ENCODE measurements at places on chromosomes 6 and 20.

- no peak for DNase-seq
These were observed 130.4 kb downstream of the PLG start for GRCh38 chr6:160832422-160832821.

- no peak for DNase-seq
These were observed 5.6 kb upstream of the UQCC2 start for GRCh38 chr6:33716890-33717632.

DNA sequence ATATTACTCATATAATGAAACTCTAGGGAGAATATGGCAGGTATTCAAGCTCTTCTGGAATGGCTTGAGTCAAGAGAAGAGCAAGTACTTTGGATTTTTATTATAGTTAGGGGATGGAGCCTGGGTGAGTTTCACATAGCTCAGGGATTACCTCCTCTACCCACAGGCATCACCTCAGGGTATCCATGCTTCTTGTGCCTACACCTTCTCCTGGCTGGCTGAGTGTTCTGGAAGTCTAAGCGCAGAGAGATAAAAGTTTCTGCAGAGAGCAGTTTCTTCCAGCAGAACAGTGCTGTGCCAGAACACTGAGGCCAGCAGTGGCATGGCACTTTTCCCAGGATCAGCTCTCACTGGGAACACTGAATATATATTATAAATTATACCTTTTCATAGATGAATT, 199.7 kb upstream of the KCNQ5 start:
- peak; percentile 74 for DNase-seq

DNA sequence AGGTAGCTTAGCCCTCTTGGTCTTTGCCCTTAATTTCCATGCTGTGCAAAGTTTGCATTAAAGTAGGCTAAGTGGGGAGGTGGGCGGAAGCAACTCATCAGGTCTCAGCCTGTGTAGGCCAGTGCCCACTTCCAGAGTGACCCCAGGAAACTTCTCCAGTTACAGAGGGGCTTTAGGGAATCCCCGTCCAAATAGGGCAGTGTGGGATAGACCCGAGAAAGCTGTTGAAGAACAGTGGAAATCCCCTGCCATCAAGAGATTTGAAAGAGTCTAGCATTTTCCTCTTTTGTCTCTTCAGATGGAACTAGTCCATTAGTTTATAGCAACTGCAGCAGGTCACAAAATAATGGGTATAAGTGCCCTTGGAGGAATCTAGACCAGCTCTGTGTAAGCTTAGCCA, 20.2 kb downstream of the SF3B5 start:
- no peak for DNase-seq

GRCh38 chr6:92337571-92337970, 1081.8 kb downstream of the EPHA7 start:
- no peak for DNase-seq

DNA sequence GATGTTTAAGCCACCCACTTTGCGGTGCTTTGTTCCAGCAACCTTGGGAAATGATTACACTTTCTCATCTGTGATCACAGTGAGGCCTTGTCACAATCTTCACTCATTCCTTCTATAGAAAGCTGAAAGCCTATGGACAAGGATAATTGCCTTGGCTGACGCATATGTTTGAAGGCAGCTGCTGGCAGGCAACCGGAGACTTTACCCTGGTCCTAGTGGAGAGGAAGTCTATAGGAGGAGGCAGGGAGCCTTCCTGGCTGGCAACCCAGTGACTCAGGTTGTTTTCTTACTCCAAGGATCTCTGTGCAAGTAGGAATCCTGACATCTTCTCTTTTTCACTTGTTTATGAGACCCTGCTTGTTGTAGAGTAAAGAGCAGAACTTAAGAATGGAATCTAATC, 34.1 kb upstream of the ESR1 start:
- DNase-seq: no peak

DNA sequence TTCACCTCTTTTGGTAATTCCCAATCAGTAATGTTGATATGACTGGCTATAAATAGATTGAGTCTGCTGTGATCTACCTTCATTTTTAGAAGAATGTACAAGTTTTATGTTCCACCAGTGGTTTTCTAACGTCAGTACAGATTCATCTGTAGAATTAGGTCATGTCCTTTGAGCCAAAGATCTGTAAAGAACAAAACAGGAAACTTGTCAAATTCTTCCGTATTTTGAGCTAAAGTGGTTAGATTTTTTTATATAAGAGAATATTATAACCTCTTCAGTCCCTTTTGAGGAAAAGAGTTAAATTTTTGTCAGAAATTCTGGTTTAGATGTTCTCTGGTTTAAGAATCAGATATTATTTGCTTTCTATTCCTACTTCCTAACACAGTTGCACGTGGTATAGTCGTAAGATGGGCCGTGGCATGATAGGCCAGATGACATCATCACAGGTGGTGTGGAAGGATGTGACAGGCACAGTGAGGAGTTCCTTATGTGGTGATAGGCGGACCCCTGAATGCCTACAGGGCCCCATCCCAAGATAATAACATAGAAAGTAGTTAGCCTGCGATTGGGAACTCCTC, 62.3 kb downstream of the SNX9 start:
- no peak for DNase-seq

GRCh38 chr6:10545482-10545881, 24.3 kb downstream of the GCNT2 start:
- no peak for DNase-seq

GRCh38 chr6:95785785-95786184, 208.4 kb downstream of the MANEA start:
- DNase-seq: no peak

DNA sequence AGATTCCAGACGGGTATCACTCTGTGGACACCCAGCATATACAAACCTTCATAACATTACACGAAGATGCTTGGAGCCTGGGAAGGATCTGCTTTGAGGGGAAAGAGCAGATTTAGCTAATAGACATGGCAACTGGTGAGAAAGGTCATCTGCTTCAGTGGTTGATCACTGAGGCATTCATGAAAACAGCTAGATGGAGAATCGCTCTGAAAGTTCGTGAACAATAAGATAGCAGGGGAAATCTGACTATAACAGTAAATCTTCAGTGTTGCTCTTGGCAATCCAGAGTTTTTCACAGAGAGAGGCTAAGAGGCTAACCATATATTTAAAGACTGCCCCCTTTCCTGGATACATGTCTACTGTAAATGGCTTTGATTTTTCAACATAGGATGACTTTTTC, 245.3 kb downstream of the FARS2 start:
- DNase-seq: no peak

DNA sequence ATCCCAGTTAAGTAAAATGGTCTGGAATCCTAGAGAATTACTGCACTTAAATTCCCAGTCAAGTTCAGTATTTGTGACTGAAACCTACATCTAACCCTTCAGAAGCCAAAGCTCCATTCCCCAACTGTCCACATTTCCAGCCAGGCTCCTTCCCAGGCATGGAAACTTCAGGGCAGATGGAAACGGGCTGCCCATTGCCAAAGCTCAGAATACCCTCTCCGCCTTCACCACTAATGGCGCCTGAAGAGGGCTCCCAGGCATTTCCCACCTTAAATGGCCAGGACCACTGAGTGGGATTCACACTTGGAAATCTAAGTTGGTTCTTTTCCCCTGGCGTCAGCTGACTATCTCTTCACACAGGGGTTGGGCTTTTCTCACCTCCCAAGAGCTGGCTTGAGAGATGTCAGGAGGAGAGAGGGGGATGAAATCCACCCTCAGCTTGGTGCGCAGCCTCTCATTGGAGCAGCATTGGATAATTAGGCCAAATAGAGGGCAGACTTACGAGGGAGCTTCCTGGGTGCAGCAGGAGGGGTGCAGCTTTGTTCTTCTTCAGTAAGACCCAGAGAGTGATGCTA, 82.9 kb downstream of the ANKRD60 start:
- no peak for DNase-seq

- no peak for DNase-seq
These were observed 81.4 kb downstream of the DLL1 start for GRCh38 chr6:170209354-170210025.

DNA sequence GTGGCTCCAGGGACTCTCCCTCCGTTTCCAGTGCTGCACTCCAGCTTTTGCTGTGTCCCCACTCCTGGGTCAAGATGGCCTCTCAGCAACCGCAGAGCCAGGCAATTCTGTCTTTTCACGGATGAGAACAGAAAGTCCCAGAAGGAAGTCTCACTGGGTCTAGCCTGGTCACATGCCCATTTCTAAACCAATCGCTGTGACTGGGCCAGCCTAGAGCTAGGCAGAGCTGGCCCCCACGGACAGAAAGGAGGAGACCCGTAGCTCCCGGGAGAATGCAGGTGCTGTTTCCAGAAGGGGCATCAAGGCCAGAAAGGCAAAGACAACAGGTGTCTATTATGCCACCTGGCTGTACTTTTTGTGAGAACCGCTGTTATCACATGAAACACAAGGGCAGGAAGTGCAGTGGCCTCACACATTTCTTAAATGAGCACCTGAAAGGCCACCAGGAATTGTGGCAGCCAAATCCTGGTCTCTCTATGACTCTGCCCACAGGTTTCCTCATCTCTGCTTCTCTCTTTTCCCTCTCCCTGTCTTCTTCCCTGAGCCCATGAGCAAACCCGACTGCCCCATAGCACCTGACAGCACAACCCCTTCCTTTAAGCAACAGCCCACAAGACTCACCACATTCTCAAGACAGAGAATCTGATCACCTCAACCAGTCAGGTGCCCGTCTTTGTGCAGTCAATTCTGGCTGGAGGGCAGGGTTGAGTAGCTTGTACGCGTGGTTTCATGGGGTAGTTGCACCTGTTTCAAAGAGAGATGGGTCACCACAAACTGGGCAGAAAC, 37.1 kb upstream of the B4GALT5 start:
- peak; percentile 10 for DNase-seq

DNA sequence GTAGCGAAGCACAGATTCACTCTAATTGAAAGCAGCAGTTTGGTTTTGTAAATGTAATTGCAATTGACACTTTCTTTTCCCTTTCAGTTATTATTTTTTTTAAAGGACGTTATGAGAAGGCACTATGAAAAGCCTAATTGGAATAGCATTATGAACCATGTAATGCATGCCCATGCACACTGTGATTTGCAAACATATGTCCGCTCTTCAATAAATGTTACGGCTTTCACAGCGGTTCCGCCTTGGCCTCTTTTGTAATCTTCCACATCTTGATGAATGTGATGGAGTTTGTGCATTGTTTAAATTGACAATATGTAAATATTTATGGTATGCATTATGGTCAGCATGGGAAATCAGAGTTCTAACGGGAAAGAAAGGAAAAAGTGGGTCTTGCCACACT, 61.3 kb downstream of the SAMD5 start:
- no peak for DNase-seq

DNA sequence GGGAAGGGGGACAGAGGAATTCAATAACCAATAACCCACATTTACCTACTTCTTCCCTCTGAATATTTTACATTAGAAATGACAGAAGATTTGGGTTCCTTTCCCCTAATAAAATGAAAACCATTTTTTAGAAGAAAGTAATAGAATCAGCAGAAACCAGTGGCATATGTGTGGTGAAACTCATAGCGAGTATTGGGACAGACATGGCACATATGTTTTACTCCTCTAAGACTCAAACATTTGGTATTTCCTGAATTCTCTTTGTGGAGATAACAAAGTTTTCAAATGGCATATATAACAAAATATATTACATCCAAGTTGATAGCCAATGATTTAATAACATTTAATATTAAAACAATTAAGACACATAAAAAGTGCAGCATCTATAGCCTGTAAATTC, 12.9 kb upstream of the BEND3 start:
- peak; percentile 26 for DNase-seq

GRCh38 chr6:30700340-30700739, 9.6 kb upstream of the NRM start:
- no peak for DNase-seq

- DNase-seq: no peak
These were observed 577.1 kb downstream of the DOK5 start for GRCh38 chr20:55052459-55052858.

DNA sequence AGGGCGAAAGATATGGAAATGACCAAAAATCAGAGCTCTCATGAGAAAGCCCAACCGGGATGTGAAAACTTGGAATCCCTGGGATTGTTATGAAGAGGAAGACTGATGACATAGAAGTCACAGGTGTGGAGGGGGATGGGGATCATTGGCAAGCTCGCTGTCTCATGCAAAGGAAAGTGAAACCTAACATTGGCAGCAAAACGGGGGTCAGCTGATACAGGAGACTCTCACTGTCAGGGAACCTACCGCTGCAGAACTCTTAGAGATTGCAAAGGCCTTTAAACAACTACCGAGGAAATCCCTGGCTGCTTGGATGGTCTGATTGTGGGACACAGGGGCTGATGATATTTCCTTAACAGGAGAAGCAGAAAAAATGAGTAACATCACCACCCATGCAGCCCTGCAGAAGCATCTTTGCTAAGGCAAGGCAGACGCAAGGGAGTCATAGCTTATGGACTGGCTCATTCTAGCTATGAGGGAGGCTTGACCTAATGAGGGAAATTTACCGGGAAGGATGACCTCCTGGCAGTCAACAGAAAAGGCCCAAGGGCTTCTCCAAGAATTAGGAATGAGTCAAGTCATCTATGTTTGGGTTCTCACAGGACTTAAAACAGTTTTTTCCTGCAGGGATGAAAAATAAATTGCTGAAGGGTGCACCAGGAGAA, 7.0 kb downstream of the MUC21 start:
- no peak for DNase-seq

DNA sequence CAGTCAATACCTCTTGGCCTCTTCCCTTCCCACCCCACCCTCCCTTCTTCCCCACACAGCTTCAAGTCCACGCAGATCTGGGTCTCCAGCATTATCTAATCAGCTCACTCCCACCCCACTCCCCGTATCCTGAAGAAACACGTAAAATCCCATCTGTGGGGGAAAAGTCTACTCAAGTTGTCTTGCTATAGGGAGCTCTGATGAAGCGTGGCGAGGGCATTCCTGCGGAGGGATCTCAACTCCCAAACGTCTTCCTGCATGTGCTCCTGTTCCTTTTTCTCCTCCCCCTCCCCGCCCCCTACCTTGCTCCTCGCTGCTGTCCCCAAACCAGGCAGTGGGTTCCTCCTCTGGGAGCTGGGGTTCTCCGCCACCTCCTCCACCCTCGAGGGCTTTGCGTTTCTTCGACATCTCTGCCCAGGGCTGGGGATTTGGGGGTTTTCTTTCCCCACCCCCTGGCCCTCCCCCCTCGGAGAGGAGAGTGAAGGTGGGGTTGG, 181.8 kb downstream of the TBXT start:
- DNase-seq: no peak

DNA sequence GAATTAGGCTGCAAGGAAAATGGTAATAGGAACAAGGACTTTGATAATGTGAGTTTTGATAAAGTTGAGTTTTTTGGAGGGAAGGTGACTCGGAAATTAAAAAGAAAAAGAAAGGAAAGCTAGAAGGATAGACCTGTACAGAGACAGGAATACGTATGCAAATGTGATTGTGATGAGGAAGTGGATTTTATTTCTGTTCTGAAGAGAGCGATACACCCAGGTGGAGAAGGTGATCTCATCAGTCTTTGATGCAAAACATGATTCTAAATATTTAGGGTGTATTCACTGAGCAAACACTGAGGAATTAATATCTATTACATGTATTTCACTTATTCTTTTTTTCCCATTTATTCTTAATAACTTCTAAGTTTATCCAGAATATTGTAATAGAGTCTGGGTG, 9.2 kb upstream of the PLEKHG1 start:
- DNase-seq: no peak

DNA sequence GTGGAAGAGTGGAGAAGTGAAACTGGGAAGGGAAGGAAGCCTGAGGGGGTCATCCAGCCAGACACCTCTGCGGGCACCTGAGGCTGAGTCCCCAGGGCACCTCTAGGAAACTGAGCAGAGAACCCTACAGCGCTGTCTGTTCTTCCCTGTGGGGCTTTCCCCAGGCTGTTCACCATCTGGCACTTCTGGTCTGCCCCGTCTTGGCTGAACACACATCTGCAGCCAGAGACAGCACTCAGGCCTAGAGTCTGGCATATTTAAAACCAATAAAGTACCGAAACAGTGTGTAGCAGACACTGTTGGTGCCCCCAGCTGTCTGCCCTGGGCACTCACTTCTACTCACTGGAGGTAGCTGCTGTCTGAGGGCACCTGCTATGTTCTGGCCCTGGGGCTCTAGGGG, 9.4 kb upstream of the ARFGEF2 start:
- no peak for DNase-seq

All from GM23248 (cell line).